ENCODE measurements at places on chromosomes 2 and 18.
A peak's percentile ranks its signal among the peaks of the same experiment; 100 is the strongest.

- peak; percentile 94 for DNase-seq
These were observed 184.8 kb upstream of the STON1 start for GRCh38 chr2:48345176-48345575.

GRCh38 chr2:20494241-20494640, 47.4 kb downstream of the RHOB start:
- no peak for DNase-seq

GRCh38 chr18:29457316-29457889, 1280.5 kb upstream of the CDH2 start:
- DNase-seq = no peak

- no peak for DNase-seq
These were observed 1329.8 kb downstream of the DSC3 start for GRCh38 chr18:29712785-29713184.

- DNase-seq = no peak
These were observed 110.4 kb downstream of the MAP2 start for GRCh38 chr2:209534228-209534627.

- DNase-seq = no peak
These were observed 298.4 kb downstream of the FSIP2 start for GRCh38 chr2:186036862-186037449.

DNA sequence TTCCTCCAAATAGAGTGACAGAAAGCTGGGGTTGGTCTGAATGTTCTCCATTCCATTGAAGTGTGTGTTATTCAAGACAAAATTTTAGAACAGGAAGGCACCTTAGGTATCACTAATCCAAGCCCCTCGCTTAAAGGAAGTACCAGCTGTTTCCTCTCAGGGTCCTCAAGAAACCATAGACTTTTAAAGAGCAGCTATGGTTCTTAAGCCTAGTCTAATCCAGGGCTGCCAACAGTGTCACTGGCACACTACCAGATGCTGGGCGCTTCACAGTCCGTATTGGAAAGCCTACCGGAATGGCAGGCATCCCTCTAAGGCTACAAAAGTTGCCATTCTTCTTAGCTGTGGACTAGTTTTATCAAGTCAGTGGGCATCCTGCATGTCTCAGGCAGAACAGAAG, 1.9 kb downstream of the NEMP2 start:
- DNase-seq = no peak

DNA sequence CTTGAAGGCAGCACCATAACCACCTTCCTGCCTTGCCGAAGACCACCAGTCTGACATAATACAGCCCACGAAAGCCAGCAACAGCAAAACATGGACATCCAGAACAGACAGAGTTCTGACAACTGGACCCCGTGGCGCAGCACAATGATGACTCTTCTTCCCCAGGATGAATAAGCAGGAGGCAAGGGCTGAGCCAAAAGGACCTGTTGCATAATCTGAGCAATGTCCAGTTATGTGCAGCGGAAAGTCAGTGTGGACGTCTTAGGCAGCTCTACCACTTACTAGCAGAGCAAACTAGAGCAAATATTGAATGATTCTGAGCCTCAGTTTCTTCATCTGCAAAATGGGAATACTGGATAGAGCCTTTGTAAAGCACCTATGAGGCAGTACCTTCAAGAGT, 225.1 kb downstream of the ZBTB7C start:
- no peak for DNase-seq

DNA sequence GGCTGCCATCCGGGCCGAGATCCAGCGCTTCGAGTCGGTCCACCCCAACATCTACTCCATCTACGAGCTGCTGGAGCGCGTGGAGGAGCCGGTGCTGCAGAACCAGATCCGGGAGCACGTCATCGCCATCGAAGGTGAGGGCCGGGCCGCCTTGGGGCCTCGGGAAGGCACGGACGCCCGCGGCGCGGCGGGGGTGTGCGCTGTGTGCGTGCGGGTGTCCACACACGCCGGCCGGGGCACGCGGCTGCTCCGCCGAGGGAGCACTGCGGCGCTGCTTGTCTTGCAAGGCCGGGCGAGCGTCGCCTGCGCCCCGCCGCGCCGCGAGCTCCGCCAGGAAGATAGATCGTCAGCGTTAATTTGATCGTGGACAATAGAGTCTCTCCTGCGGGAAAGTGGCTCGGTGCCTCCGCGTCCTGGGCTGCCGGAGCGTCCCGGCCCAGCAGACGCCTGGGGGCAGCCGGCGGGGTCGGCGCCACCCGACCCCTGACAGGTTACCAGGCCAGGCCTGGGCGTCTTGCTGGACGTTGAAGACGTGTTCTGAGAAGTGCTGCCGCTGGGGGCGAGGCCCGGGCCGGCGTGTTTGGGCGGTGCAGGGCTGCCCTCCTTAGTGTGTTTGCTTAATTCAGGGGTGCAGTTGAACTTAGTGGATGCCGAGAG, 1.0 kb downstream of the AGAP1 start:
- no peak for DNase-seq

DNA sequence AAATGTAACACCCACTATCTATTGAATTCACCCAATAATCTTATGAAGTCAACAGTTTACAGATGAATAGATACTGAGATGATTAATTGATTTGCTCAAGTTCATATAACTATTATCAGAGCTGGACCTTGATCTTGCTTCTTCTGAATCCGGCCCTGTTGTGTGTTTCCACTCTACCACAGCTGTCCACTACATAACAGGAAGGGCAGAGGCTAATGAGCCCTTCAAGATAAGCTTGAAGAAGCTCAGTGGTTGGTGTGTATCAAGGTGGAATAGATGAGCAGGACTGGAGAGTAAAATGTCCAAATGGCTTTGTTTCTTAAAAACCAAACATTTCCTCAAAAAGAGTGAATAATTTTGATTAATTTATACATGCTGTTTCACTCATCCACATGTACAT, 56.4 kb upstream of the ITGB6 start:
- no peak for DNase-seq

DNA sequence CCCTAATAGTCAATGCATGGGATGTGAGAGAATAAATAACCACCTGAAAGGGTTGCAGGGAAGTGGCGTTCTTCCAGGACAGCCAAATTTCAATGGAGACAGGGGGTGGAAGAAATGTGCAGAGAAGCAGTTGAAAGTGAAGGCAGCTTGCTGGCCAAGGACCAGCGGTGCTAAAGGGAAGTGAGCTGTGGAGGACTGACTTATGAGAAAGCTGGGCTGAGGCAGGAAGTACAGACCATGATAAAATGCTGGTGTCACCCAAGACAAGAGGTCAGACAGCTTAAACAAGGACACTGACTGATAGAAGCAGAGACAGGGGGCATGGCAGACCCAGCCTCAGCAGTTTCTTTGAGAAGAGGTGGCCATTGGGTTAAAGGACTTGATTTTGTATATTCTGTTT, 106.7 kb downstream of the DTNB start:
- DNase-seq = no peak

DNA sequence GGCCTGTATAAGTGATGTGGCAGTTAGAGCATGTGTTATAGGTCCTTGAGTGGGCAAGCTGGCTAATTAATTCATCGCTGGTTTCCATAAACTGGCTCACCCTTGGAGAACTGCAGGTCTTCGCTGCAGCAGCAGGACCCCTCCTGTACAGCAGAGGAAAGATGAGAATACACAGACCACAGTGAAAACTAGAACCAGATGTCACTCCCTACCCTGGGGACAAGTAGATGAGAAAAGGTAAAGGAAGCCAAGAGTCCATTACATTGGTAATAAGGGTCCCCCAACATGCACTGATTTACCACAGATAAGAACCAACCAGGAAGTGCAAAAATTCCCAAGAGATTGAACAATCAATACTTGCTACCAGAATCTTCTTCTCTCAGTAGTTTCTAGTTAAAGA, 415.6 kb upstream of the LYPD1 start:
- DNase-seq = no peak

DNA sequence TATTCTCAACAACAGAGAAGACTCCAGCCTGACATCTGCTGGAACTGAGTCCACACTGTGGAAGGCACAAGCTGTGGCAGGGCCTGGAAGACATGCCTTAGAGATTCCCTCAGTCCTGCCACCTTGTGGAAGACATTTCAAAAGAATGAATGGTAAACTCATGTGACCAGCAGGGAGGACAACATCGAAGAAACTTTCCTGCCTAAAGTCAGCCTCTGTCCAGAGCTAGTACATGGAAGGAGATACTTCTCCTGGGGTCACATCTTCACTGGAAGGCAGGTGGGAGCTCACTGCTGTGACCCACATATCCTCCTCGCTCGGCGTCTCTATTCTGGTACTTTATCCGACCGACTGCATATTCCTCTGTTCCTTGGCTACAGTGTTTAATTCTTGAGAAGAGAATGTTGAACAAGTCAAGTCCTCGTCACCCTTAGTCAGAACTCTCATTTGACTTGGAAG, 59.5 kb downstream of the PUM2 start:
- DNase-seq = peak; percentile 89

DNA sequence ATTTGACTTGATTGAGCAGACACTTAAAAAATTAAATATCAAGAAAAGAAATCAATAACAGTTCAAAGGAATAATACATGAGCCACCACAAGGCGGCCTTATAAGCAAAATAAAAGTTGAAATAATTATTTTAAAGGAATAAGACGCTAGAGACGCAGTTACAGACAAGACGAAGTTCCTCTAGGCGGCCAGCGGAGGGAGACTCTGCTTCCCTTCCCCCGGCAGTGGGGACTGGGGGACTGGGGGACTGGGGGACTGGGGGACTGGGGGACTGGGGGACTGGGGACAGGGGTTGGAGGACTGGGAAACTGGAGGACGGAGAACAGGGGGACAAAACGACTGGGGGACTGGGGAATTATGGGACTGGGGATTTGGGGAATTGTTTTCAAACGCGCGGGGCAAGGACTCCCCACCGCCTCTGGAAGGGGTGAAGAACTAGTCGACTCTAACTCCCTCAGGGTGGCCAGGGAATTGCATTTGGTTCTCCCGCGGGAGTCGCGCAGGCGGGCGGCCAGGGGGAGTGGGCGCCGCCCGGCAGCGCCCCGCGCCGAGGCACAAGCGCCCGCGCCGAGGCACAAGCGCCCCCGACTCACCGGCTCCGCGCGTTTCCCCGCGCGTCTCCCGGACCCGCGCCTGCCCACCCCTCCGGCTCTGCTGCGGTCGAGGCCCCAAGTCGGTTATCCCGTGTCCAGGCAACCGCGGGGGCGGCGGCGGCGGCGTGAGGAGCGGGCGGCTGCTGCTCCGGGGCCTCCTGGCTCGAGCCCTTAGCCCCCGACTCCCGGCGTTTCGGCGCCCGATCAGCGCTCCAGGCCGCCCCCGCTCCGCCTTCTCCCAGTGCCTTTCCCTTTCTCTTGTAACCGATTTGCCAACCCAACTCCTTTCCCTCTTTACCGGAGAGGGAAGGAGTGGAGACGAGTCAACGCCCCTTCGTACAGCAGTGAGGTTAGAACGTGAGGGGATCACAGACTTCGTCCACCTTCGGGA, at the start of gene CCDC178:
CCDC178 (minus strand) TSS at position 662 of the 984 bp plus-strand sequence. CDS start 28,633 bp downstream, outside the sequence.
- DNase-seq = no peak

- no peak for DNase-seq
These were observed 93.3 kb downstream of the COLEC12 start for GRCh38 chr18:407191-407590.

DNA sequence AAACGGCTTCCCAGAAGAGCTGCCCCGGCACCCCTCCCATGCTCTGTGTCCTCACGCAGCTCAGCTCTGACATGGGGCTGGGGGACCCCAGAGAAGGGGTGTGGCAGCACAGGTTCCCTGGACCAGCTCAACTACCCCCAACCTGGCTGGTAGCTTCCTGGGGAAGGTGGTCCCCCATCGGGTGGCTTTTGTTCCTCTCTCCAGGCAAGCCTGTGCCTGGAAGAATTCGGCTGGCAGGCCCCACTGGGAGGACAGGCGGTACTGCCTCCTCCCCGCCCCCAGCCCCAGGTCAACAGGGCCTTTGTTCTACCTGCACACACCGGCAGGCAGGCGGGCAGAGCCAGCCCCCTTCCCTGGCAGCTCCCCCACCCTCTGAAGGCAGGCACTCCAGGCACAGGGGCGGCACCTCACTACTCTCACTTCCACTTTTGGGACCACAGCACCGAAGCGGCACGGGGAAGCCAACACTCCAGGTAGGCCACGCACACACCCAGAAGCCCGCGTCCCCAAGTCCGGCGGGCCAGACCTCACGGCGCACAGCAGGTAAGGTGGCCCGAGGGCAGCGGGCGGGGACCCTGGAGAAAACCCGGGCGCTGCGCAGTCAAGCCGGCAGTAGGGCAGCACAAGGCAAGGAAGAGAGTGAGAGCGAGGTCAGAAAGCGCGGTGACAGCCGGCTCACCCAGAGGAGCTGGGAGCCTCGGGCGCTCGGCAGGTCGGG, 1.3 kb downstream of the HS6ST1 start:
- peak; percentile 63 for DNase-seq

- DNase-seq = no peak
These were observed 84.8 kb downstream of the AQP4 start for GRCh38 chr18:26780520-26781325.

DNA sequence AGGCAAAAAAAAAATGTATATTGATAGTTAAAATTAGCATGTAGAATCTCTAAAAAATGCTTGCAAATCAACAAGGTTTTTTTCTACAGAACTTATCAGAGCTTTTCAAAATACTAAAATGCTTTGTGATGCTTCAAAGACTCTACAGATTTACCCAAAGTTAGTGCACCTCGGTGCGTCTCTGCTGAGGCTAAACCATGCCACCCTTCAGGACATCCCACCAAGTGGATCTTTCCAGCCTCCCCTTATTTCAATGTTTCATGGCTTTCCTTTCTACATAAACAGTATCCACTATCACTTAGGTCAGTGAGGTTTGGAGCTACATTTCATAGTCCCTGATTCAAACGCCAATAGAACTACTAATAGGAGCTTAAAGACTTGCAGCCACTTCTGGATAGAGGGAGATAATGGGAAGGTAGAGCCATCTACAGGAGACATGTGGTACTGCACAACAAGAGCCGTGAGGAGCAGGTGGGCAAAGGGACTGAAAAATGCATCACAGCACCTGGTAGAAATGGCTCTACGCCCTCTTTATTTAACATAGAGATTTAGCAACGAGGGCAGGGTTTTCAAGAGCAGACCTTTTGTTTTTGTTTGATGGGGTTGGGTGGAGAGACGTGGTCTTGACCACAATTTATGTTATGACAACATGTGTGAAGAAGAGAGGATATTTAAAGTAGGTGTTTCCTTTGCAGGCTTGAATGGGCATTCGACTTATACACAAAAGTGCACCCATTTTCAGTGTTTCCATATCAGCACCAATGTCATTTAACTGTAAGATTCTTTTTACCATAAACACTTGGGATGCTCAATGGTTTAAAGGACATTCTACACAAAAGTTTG, 56.1 kb upstream of the SLC35G4 start:
- peak; percentile 49 for DNase-seq

DNA sequence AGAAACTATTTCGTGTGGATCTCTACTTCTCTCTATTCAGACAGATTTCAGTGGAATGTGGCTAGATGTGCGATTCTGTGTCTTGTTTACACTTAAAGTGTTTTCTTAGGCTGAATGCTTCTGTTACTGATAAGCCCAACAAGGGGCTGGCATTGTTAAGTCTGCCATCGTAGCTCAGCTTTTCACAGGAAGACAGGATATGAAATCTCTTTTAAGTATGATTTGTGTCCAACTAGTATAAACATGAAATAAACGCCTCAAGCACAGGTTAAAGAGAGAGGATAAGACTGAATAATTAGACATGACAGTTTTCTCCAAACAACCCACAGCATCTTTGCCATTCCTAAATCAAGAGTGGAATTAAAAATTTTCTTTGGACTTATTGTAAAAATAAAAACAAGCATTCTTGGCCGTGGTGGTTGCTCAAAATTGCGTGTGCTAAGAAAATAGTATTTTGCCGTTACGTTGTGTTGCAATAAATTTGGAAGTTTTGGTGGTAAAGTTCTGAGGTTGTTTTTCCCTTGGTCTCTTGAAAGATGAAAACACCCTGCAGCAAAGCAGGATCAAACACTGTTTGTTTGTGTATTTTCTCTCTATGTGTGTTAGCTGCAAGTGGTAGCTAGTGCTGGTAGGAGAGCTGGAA, 1.0 kb downstream of the VIT start:
- DNase-seq = no peak

GRCh38 chr18:12041561-12041960, 52.1 kb upstream of the ANKRD62 start:
- no peak for DNase-seq
